Activated CD4-positive, alpha-beta T cell treated with anti-CD3 and anti-CD28 coated beads for 24 hours (primary cell): ENCODE measurements at places on chromosomes 5 and 9.

- DNase-seq, result no peak
These were observed 86.4 kb upstream of the COL5A1 start for GRCh38 chr9:134555094-134555650.

DNA sequence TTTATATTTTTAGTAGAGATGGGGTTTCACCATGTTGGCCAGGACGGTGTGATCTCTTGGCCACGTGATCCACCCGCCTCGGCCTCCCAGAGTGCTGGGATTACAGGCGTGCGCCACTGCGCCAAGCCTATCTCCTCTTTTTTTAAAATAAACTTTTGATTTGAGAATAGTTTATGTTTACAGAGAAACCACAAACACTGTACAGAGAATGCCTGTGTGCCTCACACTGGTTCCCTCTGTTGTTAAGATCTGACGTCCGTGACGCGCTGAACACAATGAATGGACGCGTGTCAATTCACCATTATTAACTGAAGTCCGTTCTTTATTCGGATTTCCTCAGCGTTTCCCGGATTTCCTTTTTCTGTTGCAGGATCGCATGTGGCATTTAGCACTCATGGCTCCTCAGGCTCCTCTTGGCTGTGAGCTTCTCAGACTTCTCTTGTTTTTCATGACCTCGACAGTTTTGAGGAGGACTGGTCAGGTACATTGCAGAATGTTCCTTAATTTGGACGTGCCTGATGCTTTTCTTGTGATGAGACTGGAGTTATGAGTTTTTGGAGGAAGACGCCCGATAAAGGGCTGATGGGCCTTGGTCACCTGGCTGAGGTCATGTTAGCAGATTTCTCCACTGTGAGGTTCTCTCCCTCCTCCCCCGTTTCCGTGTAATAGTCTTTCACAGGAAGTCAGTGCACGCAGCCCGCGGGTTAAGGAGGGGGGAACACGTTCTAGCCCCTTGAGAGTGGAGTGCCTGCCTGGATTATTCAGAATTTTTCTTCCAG is 69.6 kb downstream of the ANKRD33B start:
- DNase-seq, result peak; percentile 27

DNA sequence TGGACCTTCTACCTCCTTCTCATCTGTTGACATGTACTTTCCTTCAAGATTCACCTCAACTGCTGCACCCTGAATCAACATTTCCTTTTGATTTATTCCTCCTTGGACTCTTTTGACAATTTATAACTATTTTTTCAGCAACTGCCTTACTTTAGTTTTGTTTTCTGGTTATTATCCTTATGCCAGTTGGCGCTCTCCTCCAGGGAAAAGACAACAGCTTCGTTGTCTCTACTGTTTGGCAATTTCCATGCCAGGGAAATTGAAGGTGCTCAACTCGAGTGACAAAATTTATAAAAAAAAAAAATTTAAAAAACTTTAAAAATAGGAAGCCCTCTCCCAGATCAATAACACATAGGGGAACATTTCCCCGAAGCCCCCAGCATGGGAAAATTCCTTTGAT is 549.2 kb upstream of the DMAC1 start:
- no peak for DNase-seq

DNA sequence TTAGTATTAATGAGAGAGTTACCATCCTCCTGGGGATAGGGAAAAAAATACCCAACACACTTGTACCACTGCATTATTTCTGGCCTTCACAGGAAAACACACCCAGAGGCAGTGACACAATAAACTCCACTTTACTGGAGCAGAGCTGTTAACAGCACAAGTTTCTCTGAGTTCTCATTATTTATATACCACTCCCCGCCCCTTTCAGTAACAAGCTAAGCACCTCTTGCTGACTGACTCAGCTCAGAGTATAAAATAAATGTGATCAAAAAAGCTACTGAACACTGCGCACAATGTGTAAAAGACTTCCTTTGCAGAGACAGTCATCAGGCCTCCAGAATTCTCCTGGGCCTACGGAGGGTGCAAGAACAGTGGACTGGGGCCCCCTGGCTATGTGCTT is 21.6 kb downstream of the KLF9 start:
- DNase-seq, result no peak

DNA sequence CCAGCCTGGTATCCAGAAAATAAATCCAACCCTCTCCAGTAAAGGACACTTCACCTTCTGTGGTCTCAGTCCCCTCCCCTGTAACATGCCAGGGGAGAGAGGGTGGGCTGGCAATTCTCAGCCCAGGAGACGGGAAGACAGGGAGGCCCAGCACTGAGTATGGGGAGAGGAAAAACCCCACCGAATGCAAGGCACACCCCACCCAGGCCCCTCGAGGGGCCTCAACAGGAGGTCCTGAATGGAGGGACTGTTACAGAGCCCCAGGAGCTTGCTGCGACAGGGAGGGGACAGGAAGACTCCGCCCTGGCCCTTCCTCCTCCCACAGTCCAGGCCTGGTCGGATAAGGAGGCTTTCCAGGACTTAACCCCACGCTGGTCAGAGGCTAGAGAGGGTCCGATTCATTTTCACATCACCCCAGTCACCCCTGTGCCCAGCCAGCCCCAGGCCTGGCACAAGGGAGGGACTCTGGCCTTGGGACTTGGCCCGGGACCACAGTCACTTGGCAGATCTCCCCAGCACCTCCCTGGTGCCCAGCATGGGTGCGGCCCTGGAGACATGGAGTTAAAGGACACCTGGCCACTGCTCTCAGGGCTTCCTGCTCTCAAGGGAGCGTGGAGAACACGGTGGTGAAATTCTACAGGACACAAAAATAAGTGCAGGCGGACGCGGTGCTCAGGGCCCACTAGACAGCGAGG is 44.9 kb upstream of the STXBP1 start:
- no peak for DNase-seq
